ENCODE measurements at places on chromosomes 3 and 15. TPM values are rescaled to one million over a fixed set of nuclear protein-coding genes. Genes with fewer than 3 reads are reported as not detected.
A peak's percentile ranks its signal among the peaks of the same experiment; 100 is the strongest.

The HIGD2B gene
- 0.15 TPM for total RNA-seq

DNA sequence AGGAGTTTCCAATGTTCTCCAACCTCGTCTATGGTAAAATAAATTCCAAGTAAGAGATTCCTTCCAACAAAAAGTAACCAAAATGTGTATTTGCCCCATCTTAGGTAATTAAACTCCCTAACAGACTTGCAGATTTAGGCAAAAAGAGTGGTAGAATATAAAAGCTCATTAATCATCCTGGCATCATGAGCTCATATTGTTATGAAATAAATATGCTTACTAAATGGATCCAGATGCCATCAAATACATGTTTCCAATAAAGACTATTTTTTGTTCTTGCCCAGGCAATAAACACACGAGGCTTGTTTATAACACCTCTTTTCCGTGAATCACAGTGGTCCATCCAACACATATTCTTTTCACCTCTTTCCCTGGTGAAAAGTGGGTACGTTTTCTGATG is 189.4 kb downstream of the THSD4 start:
- DNase-seq, result no peak

DNA sequence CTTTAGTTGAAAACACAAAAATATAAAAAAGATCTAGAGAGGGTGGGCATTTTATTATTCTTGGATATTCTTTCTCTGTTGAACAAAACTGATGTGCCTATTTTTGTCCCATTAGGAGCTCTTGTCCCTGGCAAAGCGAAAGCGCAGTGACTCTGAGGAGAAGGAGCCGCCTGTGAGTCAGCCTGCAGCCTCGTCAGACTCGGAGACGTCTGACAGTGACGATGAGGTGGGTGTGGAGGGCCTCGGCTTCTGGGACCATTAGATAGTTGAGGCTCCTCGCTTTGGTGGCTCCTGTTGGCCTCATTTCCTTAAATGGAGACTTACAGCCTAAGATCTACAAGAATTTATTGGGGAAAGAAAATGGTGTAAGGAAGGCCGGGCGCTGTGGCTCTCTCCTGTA is 21.3 kb downstream of the RTF1 start:
- no peak for DNase-seq

DNA sequence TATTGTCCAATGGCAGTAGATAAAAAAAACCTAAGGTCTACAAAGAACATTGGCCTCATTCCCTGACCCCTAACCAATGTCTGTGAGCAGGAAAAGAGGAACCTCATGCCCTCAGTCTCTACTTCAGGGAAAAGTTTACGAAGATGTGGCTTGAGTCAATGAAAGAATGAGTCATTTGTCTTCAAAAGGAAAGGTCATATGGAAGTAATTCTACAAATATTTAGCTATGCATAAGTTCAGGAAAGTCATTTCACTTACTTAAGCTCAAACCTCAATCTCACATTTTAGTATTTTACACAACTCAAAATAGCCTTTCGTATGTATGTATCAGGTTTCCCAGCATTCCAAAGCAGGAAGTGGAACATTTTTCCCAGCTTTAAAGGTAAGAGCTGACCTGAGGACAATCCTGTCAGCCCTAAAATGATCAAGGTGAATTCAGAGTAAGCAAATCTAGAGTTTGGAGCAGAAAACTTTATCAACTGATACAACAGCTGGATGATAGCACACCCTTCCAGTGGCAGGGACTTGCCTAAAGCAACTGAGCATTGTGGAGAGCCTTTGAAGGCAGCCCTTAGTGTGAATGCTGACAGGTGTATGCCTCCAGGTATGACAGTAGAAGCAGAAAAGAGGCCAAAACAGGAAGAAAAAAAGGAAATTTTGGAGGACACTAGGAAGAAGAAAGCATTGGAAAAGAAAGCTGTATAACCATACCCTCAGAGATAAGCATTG is 53.9 kb upstream of the ACKR4 start:
- peak; percentile 87 for DNase-seq

DNA sequence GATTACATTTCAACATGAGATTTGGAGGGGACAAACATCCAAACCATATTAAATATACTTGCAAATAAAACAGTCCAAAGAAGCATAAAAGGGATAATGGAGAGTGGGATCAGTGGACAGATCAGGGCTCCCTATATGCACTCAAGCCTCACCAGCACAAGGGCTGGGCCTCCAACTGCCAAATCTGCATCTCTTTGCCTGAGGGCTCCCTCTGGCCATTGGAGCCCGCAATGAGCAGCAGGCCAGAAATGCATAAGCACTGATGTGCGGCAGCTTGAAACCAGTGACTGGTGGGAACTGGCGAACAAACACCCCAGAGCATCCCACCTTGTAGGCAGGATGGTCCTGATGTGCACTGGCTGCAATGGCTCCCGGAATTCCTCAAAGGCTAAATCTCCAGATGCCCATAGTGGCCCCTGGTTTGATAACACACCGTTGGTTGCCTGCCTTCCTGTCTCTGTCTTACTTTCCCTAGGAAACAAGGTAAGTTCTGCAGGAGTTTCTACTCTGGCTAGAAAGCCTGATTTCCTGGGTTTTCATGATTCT is 55.9 kb upstream of the POMGNT2 start:
- no peak for DNase-seq

- DNase-seq, result peak; percentile 98
Measured at GRCh38 chr15:55627730-55628368, 39.7 kb upstream of the PYGO1 start.

The RAD18 gene
- 10.9 TPM for total RNA-seq

GRCh38 chr3:55169161-55169560 is 241.3 kb upstream of the LRTM1 start:
- no peak for DNase-seq

The C3orf22 gene
- not detected for total RNA-seq

GRCh38 chr3:134369231-134369741 is 5.0 kb downstream of the AMOTL2 start:
- peak; percentile 80 for DNase-seq

The ACVR2B gene
- 11.8 TPM for total RNA-seq

DNA sequence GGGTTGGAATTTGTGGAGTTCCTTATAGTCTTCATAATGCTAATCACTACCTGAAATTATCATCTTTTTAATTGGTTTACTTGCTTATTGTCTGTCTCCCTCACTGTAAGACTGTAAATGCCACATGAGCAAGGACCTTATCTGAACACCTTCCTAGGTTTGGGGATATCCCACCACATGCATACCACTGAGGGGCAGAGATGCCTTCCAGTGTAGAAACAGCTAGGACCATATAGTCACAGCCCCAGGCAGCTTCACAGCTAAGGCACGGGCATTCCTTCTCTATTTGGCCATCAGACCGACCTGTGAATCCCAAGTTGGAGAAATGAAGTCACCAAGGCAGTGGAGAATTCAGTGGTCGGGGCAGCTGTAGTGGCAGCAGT is 28.6 kb downstream of the PAQR9 start:
- DNase-seq, result no peak

The CPN2 gene
- 0.05 TPM for total RNA-seq

DNA sequence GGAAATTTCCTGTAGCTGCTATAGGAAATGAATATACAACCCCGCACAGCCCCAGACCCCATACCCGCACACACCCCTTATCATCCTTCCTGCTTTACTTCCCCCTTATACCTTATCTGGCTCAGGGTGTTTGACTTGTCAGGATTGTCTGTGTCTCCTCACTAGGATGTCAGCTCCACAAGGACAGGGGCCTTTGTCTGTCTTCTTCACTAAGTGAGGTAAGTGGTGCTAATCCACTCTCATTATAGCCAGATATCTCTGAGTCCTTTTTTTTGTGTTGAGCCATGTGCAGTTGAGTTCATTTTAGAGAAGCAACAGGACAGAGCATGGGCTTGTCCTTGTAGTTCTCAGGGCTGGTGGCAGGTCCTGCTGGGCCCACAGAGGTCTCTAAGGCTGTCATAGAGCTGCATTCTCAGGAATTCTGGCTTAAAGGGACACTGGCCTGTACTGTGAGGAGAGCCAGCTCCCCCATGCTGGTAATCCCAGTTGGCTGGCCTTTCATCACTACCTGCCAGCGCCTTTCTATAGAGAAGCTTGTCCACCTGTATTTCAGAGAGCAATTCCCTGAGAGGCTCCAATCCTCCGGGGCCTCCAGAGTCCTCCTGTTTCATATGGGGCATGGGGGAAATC is 9.0 kb downstream of the KY start:
- DNase-seq, result no peak

The ATG3 gene
- total RNA-seq, result 57.1 TPM

DNA sequence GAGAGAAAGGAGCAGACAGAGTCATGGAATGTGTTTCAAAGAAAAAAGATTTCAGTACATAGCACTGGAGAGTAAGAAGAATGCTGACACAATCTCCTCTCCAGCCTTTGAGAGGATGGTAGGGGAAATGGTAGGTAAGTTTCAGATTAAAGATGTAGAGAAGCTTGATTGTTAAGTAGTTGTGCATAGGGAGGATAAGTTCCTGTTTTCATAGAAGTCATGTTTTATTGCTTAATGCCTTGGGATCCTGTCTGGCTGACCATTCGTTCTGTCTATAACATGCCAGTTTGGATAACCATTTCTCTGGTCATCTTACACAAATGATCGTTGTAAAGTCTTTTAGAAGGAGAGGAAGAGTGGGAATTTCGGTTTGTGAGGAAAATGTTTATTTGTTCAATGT is 95.7 kb upstream of the IGSF10 start:
- DNase-seq, result no peak

DNA sequence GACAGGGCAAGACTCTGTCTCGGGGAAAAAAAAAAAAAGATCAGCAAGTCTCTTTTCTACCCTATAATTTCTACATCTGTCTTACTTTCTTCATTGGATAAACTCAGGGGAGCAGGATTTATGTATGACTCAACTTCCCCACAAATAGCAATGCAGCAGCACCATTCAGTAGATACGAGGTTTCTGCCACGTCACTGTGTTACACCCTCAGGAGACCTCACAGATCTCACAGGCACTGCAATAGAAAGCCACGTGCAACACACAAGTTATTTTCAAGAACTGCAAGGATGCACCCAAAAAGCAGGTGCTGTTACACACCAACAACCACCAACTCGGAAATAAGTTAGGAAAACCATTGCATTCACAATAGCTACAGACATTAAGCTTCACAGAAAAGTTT is 30.2 kb downstream of the TSPAN3 start:
- no peak for DNase-seq

DNA sequence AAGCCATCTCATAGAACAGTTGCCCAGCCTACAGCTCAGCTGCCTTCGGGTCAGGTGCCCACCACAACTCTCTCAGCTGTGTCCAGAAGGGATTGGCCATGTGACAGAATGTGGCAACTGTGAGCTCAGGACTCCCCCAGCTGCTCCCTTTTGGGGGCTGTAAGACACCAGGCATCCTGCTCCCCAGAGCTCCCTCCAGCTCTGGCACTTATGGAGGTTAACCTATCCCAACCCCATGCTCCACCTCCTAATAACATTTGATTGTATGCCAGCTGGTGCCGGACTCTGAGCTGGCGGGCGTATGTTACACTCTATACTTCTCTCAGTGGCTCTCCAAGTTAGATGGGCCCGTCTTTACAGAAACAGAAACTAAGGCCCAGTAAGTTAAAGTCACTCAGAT is 222.8 kb downstream of the FAM43A start:
- no peak for DNase-seq

DNA sequence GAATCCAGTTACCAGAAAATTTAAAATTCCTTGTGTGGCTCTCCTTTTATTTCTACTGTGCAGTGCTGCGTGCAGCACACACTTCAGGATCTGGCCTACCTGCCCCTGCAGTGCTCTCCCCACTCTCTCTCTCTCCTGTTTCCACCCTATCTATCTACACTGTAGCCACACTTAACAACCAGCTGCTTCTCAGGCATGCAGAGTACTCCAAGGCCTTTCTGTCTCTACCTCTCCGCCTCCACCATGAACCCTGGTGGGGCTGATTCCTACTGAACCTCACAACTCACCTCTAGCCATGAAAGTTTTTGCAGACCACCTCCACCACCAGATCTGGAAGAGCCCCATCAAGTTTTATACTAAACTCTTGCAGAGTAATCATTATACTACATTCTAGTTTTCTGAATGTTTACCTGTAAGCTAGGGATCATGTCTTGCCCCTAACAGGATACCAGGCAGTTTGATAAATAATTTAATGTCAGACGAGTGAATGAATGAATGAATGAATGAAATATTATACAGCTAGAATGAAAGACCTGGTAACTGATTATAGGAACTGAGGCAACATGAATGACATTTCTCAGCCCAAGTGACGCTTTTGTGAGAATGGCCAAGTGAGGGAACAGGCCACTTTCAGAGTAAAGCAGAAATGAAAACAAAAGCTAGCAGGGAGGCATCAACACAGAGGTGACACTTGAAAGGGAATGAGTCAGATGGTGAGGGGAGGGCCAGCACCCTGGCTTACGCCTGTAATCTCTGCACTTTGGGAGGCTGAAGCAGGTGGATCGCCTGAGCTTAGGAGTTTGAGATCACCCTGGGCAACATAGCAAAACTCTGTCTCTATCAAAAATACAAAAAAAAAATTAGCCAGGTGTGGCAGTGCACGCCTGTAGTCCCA is 363.5 kb downstream of the FOXP1 start:
- no peak for DNase-seq

GRCh38 chr3:126555795-126556636 is 2.7 kb downstream of the C3orf22 start:
- DNase-seq, result no peak

- no peak for DNase-seq
Measured at GRCh38 chr15:70120958-70121623, 23.4 kb upstream of the TLE3 start.

DNA sequence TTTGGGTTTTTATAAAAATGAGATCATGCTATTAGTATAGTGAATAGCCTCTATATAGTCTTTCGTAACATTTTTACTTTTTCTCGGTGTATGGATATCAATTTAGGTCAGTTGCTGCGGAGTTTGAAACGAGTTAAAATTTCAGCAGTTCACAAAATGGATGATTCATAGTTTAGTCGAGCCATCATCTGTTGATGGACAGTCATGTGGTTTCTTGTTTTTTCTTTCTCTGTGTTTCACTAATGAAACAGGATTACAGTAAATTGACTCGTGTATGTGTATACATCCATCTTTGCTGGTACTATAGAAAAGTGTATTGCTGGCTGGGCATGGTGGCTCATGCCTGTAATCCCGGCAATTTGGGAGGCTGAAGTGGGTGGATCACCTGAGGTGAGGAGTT is 106.8 kb downstream of the IGF1R start:
- DNase-seq, result peak; percentile 53

GRCh38 chr3:66029443-66029842 is 9.3 kb downstream of the MAGI1 start:
- DNase-seq, result no peak

The IQSEC1 gene
- 5.9 TPM for total RNA-seq

The LIPC gene
- 1.6 TPM for total RNA-seq

The PROK2 gene
- total RNA-seq, result not detected

All from renal cortical epithelial cell (primary cell).